ENCODE measurements at places on chromosomes 7 and 10.

DNA sequence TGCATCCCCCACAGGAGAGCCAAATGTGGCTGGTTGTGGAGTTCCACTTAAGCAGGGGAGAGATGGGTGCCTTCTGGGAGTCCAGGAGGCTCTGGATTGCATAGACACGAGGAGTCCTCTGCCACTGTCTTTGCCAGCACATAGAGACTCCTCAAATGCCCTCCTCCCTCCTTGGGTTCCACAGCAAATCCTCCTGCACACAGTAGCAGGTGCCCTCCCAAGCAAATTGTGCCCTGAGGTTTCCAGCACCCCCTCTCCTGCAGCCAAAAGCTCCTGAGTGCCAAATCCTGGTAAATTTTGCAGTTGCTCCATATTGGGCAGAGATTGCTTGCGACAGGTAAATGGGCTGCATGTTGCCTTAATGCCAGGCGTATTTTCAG is 5.8 kb downstream of the EVX1 start:
- no peak for DNase-seq

DNA sequence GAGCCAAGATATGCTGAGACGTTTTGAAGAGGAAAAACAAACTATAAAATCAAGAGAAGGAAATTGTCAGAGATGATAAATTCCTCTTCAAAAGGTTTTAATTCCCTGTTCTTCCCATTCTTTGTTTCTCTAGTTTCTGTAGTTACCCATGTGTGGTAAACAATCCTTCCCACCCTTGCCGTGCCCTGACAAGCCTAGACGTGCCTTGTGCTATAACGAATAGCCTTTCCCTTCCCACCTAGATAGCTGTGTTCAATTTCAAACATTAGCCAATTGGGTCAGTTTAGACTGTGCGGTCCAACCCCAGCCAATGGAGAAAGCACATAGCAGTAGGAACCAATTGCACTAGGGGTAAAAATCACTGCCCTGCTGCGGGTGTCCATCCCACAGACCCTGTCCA is 138.1 kb downstream of the RALA start:
- no peak for DNase-seq

- no peak for DNase-seq
Observed at GRCh38 chr10:78551184-78552005, 517.4 kb upstream of the ZMIZ1 start.

DNA sequence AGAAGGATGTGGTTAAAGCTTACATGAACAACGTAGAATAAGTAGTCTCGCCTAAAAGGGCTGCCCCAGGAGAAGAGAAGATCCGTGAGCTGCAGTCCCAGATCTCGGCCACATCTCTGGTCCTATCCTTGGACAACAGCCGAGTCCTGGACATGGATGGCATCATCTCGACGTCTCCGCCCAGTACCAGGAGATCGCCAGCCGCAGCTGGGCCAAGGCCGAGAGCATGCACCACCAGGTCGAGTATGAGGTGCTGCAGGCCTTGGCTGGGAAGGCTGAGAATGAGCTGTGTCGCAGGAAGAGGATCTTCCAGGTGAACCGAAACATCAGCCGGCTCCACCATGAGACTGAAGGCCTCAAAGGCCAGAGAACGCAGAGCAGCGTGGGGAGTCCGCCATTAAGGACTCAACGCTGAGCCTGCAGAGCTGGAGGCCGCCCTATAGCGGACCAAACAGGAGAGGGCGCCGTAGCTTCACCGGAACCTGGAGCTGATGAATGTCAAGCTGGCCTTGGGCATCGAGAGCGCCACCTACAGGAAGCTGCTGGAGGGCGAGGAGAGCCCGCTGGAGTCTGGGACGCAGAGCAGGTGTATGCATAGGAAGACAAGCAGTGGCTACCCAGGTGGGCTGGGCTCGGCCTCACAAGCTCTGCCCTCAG is 22.2 kb downstream of the LIPK start:
- no peak for DNase-seq

DNA sequence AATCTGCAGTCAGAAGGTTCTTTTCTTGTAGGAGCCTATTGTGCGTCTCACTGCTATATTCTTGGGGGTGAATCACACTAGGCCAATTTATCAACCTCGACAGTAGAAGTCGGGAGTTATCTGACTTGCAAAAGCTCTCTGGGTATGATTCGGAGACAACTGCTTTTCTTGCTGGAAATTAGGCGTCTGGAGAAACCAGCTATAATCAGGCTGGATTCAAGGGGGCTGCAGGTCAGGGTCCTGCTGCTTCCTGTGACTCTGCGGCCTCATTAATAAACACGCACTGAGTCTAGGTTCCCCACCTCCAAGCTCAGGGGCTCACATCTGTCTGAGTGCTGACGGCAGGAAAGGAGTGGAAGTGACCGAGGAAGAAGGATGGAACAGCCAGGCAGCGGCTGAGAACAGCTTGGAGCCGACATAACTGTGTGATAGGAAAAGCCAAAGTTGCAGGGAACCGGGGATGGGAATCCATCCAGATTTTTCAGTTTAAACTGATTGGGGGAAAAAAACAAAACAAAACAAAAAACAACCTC is 184.6 kb downstream of the FANK1 start:
- DNase-seq = no peak

DNA sequence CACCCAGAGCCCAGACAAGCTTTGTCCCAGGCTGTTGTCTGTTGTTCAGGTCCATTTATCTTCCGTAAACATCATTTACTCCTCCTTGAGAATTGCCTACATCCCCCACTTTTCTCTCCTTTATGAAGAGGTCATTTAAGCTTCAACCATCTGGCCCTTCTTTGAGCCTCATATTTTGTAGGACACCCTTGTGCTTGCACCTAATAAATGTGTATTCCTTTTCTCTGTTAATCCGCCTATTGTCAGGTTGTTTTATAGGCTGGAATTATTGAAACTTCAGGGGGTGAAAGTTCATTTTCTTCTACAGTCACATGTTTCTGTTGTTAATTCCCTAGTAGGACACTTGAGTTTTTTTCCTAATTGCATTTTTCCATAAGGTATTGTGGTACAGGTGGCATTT is 19.6 kb upstream of the CTTNBP2 start:
- no peak for DNase-seq

Measured in NCI-H1048 (cell line).